ENCODE measurements at places on chromosomes 7 and 10.

- no peak for DNase-seq
These were observed 922.2 kb downstream of the SORCS1 start for GRCh38 chr10:106242301-106242700.

- DNase-seq, result no peak
These were observed 74.5 kb downstream of the DIP2C start for GRCh38 chr10:614790-615582.

- no peak for DNase-seq
These were observed 18.8 kb downstream of the PTTG1IP2 start for GRCh38 chr7:90488220-90488619.

GRCh38 chr10:87895430-87895829 is 32.0 kb downstream of the PTEN start:
- DNase-seq, result no peak

GRCh38 chr10:23325132-23325531 is 19.5 kb downstream of the C10orf67 start:
- no peak for DNase-seq

DNA sequence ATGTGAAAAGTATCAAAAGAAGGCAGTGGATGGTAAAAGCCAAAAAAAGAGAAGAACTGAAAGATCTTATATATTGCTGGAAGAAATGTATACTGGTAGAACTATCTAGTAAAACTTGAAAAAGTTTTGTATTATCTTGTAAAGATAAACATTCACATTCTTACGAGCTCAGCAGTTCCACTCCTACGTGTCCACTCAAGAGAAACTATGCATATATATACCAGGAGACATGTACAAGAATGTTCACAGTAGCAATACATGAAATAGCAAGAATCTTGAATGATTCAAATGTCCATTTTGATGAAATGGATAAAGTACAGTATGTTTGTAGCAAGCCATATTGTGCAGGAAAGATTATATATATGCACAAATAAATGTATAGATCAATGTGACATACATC is 155.0 kb downstream of the RNF133 start:
- DNase-seq, result no peak

- no peak for DNase-seq
These were observed 184.6 kb downstream of the SNX10 start for GRCh38 chr7:26476271-26476670.

- DNase-seq, result no peak
These were observed 29.3 kb downstream of the INPP5A start for GRCh38 chr10:132566892-132567291.

GRCh38 chr7:30923009-30923773 is 11.5 kb downstream of the AQP1 start:
- no peak for DNase-seq

DNA sequence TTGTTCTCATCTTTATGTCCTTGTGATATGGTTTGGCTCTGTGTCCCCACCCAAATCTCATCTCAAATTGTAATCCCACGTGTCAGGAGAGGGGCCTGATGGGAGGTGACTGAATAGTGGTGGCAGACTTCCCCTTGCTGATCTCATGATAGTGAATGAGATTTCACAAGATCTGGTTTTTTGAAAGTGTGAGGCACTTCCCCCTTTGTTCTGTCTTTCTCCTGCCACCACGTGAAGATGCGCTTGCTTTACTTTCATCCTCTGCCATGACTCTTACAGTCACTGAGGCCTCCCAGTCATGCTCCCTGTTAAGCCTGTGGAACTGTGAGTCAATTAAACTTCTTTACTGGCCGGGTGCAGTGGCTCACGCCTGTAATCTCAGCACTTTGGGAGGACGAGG is 161.0 kb downstream of the HERPUD2 start:
- no peak for DNase-seq

Measured in stimulated activated CD8-positive, alpha-beta memory T cell treated with anti-CD3 and anti-CD28 coated beads, Interleukin-7, amount 100 ng/mL, for 1 hour (primary cell).